ENCODE measurements at places on chromosomes 5 and 9.

DNA sequence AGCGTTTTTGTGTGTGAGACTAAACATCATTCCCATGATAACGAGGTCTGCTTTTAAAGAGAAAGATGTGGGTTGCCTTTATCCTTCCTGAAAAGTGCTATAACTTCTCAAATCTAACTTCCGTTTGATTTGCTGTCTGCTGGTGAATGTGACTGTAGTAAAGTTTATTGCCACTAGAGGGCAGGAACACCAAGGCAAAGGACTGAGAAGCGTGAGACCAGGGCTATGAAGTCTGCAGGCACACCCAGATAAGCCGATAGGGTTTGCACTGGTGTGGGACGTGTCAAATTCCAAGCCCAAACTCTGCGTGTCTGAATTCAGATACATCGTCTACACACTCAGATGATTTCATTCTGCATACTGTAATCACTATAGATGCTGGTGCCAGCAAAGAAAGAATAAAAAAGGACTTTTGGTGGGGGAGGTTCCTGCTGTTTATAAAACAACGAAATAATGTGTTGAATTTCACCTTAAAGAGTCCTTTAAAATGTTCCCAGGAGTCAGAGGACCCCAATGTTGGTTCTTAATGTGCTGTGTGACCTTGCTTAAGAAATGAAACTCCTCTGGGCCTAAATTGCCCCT is 87.2 kb downstream of the PTTG1 start:
- peak; percentile 77 for DNase-seq

- DNase-seq = no peak
Observed at GRCh38 chr9:121699571-121700164, 48.2 kb downstream of the DAB2IP start.

- no peak for DNase-seq
Observed at GRCh38 chr5:170639221-170639925, 135.6 kb downstream of the KCNIP1 start.

DNA sequence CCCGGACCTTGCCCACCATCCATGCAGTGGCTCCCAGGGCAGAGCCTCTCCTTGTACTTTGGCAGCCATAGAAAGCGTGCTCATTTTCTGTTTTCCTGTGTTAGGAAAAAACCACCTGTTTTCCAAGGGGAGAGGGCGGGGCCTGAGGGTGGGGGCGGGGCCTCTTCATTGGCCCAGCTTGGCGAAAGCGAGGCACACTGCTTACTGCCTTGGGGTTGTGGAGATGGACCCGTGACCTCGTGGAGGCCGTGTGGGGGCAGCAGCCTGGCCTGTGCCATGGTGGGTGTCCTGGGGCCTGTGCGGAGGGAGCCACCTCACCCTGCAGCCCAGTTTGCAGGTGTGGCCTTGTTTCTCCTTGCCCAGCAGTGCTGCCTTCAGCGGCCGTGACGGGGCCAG is 4.4 kb upstream of the TOR4A start:
- DNase-seq = no peak

DNA sequence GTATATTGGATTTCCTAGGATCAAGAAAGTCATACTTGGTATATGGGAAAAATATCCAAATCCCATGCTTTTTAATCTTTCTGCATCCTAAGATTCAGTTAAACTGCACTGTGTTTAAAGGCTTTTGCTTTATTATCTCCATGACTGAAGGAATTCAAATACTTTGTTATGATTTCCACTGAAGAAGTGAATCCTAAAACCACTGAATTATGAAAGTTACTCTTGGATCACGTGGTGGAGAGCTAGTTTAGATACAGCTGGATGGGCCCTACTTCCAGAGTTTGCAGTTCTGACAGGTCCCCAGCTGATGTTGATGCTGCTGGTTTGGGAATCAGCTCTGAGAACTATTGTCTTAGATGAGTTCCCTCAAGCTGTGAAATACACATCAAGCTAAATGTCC is 5.0 kb downstream of the DAB2 start:
- DNase-seq = no peak

DNA sequence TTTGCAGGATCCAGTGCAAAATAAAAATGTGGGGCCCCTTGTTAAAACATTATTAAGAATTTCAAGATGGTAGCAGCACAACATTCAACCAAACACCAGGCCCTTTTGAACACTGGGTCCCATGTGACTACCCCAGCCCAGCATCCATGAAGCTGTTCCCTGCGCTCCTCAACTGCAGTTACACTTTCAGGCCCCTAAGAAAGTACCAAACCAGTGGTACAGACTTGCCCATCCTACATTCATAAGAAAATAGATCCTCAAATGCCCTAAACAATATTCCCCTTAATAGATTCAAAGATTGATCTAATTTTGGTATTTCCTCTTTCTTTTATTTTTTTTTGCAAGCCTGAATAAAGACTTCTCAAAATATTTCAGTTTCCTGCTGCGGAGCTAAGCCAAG is 201.7 kb downstream of the EFNA5 start:
- DNase-seq = no peak
